AG08395 (cell line): ENCODE measurements at places on chromosomes 12 and 14.

GRCh38 chr12:68903511-68903910 is 29.5 kb downstream of the CPM start:
- DNase-seq = no peak

DNA sequence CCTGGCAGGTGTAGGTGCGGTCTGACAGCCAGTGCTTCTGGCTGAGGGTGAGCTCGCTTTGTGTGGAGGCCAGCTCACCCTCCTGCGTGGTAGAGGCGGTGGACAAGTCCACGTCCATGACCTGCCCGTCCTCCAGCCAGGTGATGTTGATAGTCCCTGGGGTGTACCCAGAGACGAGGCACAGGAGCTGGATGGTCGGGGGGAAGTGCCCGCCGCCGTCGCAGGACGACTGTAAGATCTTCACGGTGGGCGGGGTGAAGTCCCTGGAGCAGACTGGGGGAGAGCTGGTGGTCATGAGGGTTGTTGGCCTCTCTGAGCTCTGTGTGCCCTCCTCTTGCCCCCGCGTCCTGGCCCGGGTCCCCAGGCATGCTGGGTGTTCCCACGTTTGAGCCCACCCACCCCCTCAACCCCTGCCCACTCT is 74.6 kb downstream of the TMEM121 start:
- DNase-seq = no peak

DNA sequence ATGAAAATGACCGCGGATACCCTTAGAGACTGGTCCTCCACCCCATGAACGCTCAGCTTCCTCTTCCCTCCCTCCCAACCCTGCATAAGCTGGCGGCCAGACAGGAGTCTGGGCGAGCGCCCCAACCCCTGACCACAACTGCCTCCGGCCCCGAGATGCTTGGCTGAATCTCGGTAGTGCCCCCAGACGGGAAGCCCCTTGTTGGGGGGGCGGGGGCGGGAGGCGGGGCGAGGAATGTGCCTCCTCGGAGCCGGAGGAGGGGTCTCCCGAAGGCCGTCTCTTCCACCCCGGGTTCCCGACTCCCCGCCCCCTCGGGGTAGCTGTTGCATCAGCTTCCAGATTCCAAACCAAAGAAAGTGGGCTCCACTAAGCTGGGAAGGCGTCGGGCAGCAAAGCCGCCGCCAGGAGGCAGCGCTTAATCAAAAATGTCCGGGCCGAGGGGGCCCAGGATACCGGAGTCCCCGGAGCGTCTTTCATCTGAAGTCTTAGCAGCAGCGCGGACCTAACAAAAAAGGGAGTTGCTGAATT is 7.1 kb upstream of the MRPL52 start:
- DNase-seq = peak; percentile 87

DNA sequence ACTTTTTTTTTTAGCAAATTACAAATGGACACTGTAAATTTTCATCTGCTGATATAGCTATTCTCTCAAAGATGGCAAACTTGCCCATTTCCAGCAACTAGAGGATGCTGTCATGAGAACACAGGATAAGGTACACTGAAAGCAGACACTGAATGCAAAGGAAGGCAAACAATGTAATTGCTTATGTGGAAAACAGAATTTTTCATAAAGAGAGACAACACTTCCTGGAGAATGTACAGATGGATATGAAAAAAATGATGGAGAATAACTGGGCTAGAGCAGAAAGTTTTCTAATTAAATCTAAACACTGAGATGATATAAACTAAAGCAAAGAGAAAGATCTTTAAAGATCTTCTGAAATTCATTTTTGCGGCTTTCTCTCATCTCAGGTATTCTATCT is 581 bp downstream of the CD69 start:
- no peak for DNase-seq

DNA sequence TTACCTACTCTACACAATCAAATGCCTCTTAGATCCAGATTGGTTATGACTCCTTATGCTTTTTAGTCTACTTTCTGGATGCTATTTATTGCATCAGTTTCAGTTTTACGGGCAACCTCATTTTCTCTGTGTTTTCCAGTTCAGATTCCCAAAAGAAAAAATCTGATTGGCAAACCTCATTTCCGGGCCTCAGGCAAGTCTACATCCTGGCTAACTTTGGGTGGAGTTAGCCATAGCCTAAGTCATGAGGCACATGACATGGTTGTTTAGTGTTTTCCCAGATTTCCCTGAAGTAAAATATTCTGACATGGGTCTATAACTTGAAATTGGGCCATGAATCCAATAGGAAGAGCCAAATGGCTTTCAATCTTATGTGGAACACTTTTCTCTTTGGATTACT is 339.7 kb downstream of the NUAK1 start:
- no peak for DNase-seq

GRCh38 chr14:68894123-68894522 is 85.0 kb downstream of the ACTN1 start:
- DNase-seq = no peak

DNA sequence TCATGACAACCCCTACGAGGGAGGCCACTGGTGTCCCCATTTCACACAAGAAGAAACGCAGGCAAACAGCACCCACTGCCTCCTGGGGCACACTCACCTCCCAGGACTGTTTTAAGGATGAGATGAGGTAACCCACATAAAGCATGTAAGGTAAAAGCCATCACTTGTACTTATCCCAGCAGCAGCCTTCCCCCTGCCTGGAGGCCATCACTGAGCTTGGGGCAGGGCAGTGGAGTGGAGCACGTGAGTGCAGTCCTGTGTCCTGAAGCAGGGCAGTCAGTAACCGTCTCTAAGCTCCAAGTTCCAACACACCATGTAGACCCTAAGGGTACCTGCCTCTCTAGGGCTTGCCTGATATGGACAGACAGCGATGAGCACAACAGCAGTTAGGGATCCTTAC is 1.7 kb downstream of the POLE start:
- no peak for DNase-seq

GRCh38 chr14:27223906-27224305 is 626.1 kb upstream of the NOVA1 start:
- DNase-seq = no peak

- DNase-seq = no peak
Measured at GRCh38 chr12:62472472-62472871, 5.8 kb downstream of the MON2 start.

DNA sequence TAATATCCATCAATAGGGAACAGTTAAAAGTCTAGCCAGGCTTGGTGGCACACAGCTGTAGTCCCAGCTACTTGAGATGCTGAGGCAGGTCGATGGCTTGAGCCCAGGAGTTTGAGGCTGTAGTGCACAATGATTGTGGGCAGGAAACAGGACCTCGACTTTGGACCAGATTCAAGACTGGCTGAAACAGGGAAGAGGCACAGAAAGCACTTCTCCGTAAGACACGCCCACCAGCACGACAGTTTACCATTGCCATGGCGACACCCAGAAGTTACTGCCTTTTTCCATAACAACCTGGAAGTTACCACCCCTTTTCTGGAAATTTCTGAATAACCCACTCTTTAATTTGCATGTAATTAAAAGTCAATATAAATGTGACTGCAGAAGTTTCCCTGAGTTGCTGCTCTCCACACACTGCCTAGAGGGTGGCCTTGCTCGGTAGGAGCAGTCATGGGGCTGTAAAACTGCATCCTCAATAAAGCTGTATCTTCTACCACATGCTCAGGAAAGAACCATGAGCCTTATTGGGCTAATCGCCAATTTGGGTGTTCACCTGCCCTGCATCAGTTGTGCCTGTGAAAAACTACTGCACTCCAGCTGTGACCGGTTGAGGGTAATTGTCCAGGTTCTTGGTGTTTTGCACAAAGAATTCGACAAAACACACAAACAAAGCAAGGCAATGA is 4.6 kb upstream of the LRRC23 start:
- no peak for DNase-seq

DNA sequence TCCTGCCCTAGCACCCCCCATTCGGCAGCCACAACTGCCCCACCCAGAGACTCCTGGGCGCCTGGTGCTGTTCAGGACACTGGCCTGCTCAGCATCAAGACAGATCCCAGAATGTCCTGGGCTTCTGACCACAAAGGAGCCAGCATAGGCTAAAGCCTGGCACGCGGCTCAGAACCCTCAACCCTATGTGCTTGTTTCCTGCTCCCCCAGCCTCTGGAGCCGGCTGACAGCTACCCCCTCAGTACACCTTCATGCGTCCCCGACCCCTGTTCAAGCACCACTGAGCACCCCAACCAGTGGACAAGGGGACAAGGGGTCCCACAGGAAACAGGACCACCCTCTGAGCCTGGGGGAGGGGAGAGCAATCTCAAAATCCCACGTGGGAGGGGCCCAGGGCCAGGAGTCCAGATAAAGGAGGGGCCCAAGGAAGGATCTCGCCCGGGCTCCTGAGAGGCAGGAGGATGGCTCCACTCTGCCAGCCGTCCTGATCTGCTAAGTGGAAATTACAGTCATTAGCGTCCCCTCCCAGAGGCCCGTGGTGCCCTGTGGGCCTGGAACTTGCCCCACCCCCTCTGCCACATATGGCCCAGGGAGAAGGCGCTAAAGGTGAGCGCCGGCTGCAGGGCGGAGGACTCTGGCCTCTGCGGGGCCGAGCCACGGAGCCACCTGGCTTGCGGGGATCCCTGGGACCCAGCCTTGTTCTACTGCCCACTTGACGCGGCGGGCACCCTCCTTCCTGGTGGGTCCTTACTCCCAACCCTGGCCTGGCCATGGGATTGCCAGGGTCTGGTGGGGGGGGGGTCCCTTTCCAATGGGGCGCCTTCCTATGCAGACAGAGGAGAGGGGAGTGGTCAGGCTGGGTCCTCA is 27.2 kb upstream of the GPR132 start:
- DNase-seq = no peak
